ENCODE measurements at places on chromosomes 7 and 10.

- DNase-seq: no peak
Observed at GRCh38 chr7:93757426-93757825, 133.1 kb downstream of the TFPI2 start.

- DNase-seq: no peak
Observed at GRCh38 chr10:6018422-6018821, 41.1 kb upstream of the IL15RA start.

DNA sequence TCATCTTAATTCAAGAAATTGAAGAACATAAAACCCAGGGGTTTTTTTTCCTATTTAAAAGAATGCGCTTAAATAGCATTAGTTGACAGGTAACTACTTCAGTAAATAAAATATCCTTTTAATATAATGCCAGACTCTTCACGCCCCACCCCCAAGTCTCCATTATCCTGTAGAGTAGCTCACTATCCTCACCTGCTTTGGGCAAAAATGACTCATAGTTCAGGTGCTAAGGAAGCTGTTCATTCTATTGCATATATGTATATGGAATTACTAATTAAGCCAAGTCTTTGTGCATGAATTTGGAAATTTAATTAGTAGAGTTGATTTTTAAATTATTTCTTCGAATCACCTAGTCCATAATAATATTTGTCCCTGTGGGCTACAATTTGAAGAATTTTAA is 656.8 kb upstream of the ANKRD30A start:
- DNase-seq: no peak

GRCh38 chr10:77807706-77808105 is 118.8 kb downstream of the DLG5 start:
- DNase-seq: no peak

GRCh38 chr7:127819975-127820731 is 168.2 kb downstream of the SND1 start:
- DNase-seq: no peak

- DNase-seq: no peak
Observed at GRCh38 chr10:18238870-18239485, 98.8 kb downstream of the CACNB2 start.

All from activated naive CD4-positive, alpha-beta T cell treated with anti-CD3 and anti-CD28 coated beads, Interleukin-2, amount 10 ng/mL, durations not matched to agents 7 days and 5 days (primary cell).